Stimulated activated CD8-positive, alpha-beta memory T cell treated with anti-CD3 and anti-CD28 coated beads, Interleukin-7, amount 100 ng/mL, for 1 hour (primary cell): ENCODE measurements at places on chromosomes 6 and 20.

- no peak for DNase-seq
Observed at GRCh38 chr6:112337209-112337638, 9.9 kb upstream of the RFPL4B start.

- DNase-seq: no peak
Observed at GRCh38 chr6:33724102-33725023, 12.9 kb upstream of the UQCC2 start.

DNA sequence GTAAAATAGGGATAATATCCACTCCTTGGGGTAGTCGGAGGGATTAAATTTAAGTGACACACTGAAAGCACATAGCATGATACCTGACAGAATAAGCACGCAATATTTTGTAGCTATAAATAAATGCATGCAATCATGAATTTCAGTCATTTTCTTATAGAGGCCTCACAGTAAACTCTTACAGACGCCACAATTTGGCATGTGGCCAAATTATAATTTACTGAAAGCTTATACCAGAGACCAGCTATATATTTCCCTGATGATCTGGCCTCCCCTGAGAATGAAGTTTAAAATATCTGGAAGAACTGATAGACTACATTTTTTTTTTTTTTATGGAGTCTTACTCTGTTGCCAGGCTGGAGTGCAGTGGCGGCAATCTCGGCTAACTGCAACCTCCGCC lies 40.9 kb downstream of the QRSL1 start:
- DNase-seq: no peak

GRCh38 chr20:24720957-24721356 lies 228.1 kb upstream of the CST7 start:
- DNase-seq: no peak

- DNase-seq: no peak
Observed at GRCh38 chr20:62040381-62040922, 25.2 kb downstream of the TAF4 start.

DNA sequence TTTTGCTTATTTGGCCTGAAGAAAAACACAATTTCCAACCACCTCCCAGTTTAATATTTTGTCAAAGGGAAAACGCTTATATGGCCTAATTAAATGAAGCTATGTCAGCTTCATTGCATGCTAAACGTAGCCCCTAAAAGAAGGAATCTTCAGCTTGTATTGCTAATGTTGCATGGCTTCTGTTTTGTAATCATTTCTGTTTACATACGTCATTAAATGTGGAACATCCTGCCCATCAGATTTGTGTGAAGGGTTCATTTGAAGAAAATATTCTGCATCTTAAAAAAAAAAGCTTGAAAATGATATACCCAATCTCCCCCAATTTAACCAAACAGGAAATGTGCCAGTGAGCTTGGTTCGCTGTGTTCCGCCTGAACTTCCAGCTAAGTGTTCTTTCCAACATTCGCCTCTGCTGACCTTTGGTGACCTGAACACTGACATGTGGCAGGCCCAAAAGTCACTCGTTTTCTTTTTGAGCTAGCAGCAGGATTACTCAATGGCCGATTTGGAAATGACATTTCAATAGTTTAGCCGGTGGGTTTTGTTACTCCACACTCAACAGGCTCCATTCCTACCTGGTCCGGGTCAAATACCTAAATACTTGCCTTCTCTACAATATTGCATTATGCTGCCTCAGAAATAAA lies 12.7 kb upstream of the SIRT5 start:
- DNase-seq: no peak

DNA sequence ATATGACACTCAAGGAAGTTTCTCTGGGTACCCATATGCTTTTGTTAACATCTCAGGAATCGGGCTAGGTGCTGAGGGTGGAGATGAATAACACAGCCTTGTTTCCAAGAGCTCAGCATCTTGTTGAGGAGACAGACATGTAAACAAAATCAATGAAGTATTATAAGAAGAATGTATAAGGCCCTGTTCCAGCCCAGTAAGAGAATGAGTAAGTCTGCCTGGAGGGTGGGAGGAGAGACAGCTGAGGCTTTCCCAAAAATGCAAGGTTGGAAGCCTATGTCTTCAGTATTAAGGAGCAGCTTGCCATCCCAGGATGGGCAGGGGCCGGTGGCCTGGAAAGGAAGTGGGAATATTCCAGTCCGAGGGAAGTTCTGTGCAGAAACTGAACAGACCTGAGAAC lies 615.3 kb upstream of the BTBD3 start:
- DNase-seq: no peak

- no peak for DNase-seq
Observed at GRCh38 chr20:38198238-38198861, 33.3 kb upstream of the TGM2 start.

- no peak for DNase-seq
Observed at GRCh38 chr6:34630040-34630439, 66.5 kb downstream of the ILRUN start.

- DNase-seq: no peak
Observed at GRCh38 chr6:55584654-55585354, 5.8 kb upstream of the HMGCLL1 start.

DNA sequence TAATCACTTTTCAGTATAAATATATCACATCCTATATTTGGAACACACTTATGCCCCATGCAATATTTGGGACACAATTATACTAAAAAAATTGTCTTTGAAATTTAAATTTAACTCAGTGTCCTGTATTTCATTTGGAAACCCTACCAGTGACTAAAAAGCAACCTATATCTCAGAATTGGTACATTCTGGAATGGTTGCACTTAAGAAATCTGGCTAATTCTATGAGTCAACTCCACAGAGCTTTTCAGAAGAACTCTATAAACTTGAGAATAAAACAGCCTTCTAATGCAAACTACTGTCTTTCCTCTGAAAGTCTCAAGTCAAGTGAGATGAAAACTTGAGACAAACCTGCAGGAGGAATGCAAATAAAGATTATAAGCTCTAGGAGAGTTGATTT lies 320.2 kb downstream of the MAFB start:
- DNase-seq: no peak

DNA sequence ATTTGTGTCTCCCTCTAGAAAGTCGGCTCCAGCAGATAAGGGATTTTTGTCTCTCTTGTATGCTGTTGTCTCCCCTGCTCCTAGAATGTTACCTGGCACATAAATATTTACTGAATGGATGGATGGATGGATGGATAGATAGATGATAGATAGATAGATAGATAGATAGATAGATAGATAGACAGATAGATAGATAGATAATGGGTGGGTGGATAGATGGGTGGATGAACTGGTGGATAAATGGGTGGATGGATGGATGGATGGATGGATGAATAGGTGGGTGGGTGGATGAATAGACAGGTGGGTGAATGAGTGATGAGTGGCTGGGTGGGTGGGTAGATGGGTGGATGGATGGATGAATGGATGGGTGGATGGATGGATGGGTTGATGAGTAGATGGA lies 185.0 kb downstream of the NFATC2 start:
- no peak for DNase-seq

DNA sequence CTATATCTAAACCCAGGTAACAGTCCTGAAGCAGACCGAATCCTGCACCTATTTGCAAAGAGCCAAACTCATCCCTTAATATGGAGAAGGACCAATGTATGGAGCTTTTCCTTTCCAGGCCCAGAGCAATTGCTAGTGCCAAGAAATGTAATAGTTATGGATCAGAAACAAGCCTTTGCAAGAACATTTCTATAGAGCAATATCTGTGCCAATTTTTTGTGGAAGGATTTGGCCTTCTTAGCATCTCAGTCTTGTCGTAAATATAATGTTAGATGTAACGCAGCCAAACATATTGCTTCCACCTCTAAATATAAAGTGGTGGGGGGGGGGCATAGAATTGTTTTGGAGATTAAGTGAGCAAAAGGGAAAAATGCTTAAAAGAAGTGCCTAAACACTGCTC lies 2.7 kb downstream of the KIAA0408 start:
- no peak for DNase-seq

- no peak for DNase-seq
Observed at GRCh38 chr20:12570371-12570770, 438.4 kb upstream of the SPTLC3 start.

DNA sequence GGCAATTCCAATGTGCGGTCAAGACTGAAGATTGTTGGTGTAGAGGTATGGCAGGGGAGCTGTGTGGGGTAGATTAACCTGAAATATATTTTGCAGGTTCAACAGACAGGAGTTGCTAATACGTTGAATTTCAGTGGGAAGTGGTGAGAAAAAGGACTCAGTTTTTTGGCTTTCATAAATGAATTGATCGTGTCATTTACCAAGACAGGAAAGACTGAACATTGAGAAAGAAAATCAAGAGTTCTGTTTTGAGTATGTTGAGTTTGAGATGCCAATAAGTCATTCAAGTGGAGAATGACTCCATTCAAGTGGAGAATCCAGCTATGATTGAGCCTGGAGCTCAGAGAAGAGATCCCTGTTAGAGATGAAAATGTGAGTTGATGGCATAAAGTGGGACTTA lies 31.1 kb downstream of the NFYA start:
- no peak for DNase-seq

- DNase-seq: no peak
Observed at GRCh38 chr6:51024126-51024525, 205.5 kb downstream of the TFAP2B start.

GRCh38 chr20:33474963-33475362 lies 14.9 kb upstream of the CBFA2T2 start:
- DNase-seq: no peak

DNA sequence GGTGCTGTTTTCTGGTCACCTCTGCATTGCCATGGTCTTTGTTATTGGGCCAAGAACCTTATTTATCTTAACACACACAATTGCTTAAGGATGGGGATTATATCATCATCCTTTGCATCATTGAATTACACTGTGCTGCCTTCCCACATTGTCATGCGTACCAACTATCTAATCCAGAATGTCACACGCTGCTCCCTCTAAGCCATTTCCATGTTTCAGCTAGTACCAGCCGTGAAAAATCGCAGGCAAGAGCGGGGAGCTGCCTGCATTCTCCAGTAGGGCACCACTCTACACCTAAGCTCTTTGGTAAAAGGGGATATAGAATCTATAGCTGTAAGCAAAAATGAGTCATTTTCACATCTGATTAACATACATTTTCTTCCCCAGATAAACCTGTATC lies 277.0 kb downstream of the PRL start:
- no peak for DNase-seq

DNA sequence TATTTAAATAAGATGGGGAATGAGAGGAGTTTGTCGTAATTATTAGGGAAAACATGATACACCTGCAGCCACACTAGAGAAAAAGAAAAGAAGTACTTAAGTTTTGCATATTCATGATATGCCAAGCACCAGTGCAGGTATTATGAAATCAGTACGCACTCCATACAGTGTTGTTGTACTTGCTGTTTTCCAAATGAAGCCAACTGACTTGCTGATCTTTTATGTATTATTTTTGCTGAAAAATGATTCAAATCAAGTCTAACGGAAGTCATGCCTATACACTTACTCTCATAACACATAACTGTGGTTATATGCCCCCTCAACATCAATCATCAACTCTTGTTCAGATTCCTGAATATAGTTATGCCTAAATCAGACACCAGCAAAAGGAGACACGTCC lies 584.9 kb upstream of the EYS start:
- DNase-seq: no peak

DNA sequence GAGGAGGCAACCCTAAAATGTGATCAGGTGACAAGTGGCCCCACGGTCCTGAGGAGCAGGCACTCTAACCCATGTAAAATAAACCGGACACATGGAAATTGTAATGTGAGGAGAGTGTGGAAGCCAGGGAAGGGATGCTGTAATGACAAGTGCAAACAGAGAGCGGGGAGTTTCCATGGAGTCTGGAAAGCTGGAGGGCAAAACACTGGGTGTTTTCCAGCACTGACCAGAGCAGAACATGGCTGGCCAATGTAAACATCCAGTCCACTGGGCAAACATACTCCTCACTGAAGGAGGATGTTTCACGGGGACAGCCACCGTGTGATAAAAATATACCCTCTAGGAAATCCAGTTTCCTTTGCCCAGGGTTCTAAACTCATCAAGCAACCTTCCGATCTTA lies 219.0 kb upstream of the JARID2 start:
- no peak for DNase-seq

DNA sequence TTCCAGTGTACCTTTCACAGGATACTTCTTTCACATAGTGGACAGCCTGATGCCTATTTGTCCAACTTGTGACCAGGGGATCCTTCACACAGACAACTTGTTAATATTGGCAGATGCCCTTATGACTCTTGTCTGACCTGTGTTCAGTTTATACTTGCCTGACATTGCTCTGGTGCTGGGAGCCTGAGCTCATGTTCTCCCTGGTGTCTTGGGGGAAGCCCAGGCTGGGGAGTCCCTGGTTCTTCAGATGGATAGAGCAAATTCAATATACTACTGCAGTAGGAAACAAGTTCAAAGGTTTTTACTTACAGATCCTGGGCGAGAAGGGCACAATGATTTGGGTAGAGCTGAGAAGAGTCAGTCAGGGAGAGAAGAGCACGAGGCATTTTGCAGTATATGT lies 76.1 kb downstream of the NKAIN2 start:
- DNase-seq: no peak

DNA sequence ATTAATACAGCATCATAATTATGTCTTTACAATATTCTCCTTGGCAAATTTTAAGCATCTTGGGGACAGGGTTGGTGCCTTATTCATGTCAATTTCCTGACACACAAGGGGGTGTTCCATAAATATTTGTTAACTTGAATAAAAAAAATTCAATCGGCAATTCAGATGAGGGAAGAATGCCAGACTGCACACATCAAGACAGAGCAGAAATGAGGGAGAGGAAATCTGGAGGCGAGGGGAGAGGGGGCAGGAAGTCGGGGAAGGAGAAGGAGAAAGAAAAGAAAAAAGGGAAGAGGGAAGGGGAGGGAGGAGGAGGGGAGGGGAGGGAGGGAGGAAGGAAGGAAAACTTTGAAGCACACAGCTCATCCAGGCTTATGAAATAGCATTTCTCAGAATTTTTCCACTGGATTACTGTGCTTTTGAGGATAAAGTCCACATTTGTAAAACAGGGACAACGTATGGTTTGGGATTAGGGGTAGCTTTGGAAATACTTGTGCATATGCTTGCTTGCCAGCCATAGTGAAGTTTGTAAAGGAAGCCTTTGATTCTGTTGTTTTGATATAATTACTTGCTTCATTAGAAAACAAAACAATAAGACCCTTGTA lies 362.1 kb downstream of the SAMD5 start:
- no peak for DNase-seq

DNA sequence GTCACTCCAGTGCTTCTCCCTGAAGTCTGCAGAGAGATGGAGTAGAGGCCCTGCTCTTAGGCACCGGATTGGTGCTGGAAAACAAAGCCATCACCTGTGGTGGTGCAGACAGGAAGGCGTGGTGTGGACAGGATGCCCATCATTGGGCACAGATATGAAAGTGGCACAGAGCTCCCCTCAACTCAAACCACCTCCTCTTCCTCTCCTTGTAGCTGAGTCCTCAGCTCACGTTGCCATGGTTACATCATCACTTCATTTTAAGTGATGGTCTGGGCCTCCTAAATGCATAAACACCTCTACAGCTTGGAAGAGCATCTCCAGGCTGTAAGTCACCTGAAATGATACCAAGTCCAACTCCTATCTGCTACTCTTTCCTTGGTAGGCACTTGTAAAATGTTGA lies 8.0 kb upstream of the RTF2 start:
- no peak for DNase-seq

- no peak for DNase-seq
Observed at GRCh38 chr6:42569102-42570028, 5.5 kb downstream of the UBR2 start.
